Progenitor cell of endocrine pancreas (in vitro differentiated cells): ENCODE measurements at places on chromosomes 11 and 22.

DNA sequence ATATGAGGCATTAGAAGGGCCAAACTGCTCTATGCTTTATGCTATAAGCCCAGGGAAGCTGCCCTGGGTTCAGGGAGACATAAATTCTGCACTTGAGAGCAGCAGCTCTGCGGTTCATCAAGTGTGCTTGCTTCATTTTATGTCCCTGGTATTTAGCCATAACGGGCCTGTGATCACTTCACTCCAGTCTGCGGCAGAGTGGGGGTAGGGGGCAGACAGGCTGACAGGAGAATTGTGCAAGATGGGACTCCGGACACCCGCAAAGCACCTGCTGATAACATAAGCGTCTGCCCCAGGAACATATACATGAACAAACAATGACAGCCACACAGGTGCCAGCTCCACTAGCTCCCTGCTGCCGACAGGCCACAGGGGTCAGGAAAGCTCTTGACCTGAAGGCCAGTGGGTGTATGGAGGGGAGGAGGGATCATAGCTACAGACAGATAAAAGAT, 56.1 kb downstream of the SMCO4 start:
- no peak for DNase-seq

- DNase-seq: no peak
Observed at GRCh38 chr11:5293028-5293427, 8.7 kb downstream of the OR51B4 start.

- peak; percentile 59 for DNase-seq
Observed at GRCh38 chr11:46238078-46238966, 39.1 kb upstream of the CREB3L1 start.

DNA sequence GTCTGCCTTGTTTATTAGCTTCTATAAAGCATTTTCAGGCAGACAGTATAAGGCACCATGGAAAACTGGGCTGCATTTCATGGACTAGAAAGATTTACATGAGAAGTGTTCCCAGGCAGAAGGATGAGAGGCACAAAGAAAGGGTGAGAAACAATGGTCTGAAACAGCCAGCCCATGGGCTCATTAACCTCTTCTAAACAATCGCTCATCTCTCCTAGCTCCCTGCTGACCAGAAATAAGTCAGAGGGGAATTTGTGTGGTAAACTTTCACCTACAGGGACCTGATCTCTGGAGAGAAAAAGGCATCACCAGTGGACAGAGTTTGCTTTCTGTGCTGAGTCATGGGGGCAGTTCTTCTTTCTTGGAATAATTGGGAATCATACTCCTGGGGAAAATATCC, 51.8 kb upstream of the KIRREL3 start:
- no peak for DNase-seq

GRCh38 chr11:80417681-80418080, 976.9 kb upstream of the TENM4 start:
- DNase-seq: no peak

GRCh38 chr11:17838102-17838501, 103.5 kb downstream of the KCNC1 start:
- no peak for DNase-seq

DNA sequence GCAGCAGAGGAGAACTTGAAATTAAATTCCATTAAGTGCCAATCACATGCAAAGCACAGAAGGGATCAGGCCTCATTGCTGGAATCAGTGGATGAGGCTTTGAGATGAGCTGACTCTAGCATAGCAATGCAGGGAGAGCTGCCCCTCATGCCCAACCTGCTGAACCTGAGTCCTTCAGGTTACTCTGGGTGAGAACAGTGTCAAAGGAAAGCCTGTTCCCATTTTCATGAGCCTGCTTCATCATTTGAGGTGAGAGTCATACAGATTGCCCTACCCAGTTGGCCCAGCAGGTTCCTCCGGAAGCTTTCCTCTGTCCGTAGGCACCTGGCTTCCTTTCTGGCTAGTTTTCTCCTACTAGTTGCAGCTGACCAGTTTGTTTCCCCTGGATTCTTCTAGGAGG, 25.9 kb upstream of the ZBTB16 start:
- DNase-seq: no peak

DNA sequence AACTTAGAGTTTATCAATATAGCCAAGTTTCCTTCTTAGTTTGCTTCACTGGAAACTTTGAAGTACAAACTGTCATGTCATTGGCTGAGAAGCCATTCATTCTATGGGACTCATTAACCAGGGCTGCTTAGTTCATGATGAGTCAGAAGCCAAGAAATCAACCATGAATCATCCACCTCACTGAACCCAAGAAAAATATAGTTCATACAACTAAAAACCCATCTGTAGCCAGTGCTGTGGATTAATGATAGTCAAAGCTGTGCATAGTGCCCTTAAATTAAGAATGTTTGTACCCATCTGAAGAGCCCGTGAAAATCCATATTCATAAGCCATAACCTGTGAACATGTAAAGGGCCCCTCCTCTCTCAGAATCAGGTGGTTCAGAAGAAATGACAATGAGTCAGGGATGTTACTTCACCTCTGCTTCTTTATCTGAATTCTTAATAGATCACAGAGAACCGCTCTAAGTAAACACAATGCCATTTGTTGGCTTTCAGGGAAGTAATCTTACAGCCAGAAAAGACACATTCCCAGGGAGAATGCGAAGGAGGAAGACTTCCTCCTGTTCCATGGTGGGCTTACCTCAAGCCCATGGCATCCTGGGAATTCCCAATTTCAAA, 25.4 kb downstream of the MMP20 start:
- DNase-seq: no peak

DNA sequence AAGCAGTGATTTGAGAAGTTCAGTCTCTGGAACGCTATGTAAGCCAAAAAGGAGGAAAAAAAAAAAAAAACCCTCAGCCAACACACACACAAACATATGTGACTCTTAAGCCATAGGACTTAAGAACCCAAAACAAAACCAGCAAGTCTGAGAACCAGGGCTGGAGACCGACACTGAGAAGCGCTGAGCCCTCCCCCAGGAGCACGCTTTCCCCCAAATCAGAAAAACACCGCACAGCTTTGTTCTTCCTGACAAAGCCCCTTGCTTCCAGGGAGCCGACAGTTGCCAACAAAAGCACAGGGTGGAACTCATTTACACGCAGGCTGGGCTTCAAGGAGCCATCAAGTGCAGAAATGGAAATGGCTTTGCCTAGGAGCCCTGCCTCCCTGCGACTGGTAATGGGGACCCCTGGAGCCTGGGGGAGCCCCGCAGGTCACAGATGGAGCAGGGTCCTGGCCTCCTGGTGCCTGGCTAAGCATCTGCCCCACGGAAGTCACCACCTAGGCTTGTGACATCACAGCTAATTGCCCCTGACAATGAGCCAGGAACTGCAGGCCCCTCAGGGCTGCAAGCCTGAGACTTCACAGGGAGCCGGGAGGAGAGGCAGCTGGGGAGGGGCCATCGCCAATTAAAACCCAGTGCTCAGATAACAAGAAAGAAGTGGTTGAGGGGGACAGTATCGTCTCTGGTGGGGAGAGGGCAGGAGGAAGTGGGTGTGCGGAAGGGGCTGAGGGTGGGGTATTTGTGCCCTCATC, 66.9 kb downstream of the NFAM1 start:
- DNase-seq: no peak

- peak; percentile 29 for DNase-seq
Observed at GRCh38 chr11:47593934-47594855, at the start of gene C1QTNF4. Gene C1QTNF4, minus strand, starts transcription at chr11:47594411. Its CDS starts 3,601 bp downstream, at chr11:47590810.

GRCh38 chr11:61460474-61460881, 30.6 kb downstream of the SDHAF2 start:
- DNase-seq: no peak

DNA sequence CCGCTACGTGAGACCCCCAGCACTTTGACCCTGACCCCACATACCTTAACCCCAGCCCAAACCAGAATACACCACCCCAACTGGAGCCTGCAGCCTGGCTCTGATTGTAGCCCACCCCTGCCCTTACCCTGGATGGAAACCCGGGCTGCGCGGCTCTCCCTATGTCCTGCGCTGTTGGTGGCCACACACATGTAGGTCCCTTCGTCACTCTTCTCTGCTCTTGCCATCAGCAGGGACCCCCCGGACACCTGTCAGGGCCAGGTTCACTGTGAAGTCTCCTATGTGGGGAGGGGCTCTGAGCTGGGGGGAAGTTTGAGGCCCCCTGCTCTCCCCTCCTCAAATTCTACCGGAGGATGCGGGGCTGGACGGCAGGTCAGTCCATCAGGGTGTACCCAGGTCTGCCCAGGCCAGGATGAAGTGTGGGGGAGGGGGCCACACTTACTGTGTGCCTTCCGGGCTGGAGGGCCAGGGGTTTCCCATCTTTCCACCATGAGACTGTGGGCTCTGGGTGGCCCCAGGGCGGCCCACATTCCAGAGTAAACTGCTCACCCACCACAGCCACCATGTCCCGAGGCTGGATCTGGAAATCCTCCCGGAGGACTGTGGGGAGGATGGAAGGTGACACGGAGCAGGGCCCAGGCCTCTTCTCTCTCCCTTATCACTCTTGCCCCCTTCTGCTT, 1.5 kb downstream of the ROBO4 start:
- DNase-seq: no peak

GRCh38 chr11:67356864-67357561, 3.7 kb upstream of the POLD4 start:
- DNase-seq: peak; percentile 61

DNA sequence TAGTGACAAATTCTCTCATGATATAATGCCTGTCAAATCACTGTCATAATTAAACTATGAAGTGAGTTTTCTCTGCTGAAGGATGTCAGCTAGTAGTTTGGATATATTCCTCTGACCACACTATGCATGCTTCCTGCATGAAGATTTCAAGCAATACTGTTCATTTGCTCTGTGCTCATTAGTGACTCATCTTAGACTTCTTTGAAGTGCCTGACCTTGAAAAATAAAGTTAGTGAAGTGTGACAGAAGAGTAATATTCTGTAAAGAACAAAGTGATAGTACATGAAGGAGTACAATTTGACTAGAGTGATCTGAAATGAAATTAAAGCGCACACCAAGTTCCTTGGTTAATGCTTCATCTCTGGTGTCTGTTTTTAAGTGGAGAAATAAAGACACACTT, 629.5 kb upstream of the ANO3 start:
- no peak for DNase-seq

DNA sequence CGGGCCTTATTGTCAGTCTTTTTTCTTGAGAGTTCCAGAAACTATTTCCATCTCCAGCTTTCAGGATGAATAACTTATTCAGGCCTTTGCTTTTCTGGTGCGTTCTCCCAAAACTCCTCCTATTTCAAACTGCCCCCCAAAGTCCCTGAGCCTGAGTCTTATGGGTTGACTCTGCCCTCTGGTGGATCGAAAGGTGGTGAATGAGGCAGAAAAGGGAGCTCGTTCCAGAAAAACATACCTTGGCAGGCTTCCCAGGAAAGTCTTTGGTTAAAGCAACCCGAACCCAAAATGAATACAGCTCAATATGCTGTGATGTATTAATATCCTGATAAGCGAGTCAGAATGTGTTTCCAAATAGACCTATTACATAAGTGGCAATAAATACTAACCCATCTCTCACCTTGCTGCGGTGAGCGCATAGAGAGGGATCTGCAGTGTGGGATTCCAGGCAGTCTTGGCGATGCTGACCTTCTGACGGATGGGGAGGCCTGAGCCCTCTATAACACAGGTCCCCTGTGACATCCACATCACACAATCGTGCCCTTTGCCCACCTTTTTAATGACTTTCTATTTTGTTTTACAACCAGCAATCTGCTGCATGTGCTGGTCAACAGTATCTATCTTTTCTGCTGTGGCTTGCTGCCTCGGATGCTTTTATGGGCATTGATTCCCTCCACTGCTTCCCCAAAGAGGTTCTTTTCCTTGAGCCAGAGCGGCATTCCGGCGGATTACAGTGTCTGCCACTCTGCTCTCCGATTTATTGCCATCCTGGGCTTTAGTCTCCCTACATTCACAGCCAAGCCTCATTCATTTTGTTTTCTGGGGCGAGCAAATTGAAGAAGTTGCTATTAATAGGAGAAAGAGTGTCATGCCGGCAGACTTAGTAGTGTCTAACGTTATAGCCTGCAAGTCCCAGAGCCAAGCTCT, 756.8 kb downstream of the NTM start:
- DNase-seq: no peak
